ENCODE measurements at places on chromosomes 5 and 9.

GRCh38 chr5:1524799-1525623 lies 1.3 kb upstream of the LPCAT1 start:
- DNase-seq: no peak

DNA sequence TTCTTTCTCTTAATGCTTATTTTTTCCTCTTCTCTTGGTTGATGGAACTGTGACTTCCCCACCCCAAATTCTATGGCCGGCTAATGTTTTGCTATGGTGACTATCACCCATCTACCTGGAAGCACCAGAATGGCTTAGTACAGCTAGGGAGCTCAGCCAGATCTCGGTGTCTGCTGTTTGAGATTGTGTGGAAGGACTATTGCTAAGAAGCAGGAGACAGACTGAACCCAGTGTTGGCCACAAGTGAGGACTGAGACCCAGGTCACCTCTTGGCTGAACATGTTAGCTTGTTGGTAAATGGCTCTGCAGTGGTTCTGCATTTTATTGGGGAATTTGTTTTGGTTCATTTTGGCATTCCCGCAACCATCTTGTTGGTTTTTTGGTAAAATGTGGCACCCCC lies 2.7 kb downstream of the PRRC2B start:
- no peak for DNase-seq

GRCh38 chr5:139389701-139390638 lies at the start of gene MZB1:
Gene MZB1, minus strand, starts transcription at chr5:139389913. Its CDS starts 57 bp downstream, at chr5:139389856.
- DNase-seq: peak; percentile 13

- no peak for DNase-seq
These were observed 19.4 kb downstream of the YIPF5 start for GRCh38 chr5:144151026-144151425.

GRCh38 chr5:5739490-5739945 lies 317.0 kb downstream of the ICE1 start:
- DNase-seq: no peak

DNA sequence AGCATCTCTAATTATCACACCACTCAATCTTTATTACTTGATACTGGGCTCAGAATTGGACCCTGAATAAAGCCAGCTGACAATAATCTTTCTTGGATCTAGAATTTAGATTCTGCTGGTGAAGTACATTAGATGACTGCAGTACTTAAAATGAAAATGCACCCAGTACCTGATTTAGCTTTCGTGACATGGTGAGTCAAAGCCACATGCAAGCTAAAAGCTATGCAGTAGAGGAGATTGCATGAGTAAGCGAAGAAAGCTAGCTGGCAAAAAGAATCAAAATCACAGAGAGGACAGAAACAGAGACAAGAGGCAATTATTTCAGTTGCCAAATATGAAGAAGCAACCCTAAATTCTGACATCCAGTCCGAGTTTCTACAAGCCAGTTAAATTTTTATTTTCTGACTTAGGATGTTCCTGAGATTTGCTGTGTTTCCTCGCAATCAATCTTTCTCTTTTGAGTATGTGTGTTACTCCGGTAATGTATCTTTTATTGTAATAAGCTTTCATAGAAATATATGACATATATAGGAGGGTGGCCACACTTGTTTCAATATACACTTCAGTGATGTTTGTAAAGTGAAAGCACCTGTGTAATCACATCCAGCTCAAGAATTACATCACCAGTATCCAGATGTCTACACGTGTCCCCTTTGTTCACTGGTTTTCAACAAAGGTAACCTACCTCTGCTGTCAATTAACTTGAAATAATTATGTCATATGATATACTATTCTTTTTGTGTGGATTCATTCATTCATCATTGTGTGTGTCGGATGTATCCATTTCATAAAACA lies 101.7 kb downstream of the CDH18 start:
- DNase-seq: no peak

DNA sequence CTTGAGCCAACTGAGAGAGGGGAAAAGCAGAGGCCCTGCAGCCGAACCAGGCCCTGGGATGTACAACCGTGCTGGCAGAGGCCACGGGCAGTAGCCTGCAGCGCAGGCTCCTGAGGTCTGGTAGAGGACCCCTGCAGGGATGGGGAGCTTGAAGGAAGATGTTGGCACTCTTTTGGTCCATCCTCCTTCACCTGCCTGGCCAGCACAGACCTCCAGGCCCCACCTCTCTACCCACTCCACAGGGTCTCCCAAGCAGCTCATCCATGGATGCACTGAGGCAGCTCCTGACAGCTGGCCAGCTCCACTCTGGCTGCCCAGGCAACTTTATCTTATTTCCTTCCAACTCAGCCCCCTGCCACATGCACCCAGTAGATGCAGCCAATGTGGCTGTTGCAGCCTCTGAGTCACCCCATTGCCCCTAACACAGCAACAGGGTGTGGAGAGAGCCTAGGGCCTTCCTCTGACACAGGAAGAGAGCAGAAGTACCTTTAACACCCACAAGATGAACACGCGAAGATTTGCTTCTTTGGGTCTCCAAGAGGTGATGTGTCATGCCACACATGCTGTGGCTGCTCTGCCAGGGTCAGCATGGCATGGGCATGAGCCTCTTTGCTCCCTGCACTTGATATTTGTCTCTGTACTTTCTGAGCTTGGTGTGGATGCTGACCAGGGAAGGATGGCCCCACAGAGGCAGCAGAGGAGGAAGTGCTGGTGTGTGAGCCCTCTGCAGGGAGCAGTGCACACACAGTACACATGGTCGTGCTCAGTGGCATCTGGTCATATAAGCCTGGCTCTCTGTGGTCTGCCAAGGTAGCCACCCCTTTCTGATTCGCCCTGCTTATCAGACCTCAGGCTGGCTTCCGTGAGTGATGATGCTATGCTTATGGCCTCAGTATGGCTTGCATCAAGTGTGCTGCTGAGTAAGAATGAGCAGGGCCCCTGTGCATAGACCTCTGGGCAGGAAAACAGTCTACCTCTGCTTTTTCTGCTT lies 117.2 kb downstream of the NRG2 start:
- DNase-seq: no peak

- DNase-seq: no peak
These were observed 1232.0 kb upstream of the CDH18 start for GRCh38 chr5:21219966-21220365.

DNA sequence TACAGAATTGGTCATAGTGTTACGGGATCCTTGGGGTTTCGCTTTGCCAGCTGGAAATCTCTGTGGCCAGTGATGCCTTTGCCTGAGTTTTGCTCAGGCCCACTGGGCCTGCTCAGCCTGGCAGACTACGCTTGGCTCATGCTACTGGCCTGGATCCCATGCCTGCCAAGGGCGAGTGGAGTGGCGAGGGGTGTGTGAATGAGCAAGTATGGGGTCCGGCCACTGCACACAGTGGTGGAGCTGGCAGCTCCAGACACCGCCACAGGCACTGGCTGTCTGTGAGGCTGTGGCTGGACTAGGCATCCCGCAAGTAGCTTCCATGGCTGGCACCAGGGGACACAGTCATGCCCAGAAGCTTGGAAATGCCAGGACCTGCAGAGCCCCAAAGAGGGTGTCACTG lies 240.3 kb downstream of the ARRDC3 start:
- DNase-seq: no peak

DNA sequence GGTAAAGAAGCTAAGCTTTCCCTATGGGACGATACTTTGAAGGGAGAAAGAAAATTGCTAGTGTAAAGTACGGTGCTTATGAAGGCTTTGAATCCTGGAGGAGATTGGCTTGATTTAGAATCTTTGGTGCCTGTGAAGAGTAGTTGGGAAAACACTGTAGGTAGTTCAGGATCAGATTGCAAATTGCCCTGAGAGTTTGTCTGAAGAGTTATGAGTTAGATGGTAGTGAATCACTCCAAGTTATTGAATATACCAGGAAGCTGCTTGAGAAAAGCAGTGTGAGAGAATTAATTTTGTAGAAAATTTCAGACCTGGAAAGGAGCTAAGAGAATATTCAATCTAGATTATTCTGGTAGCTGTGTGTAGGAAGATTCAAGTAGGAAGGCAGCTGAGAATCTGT lies 11.5 kb downstream of the MAN2A1 start:
- no peak for DNase-seq

- DNase-seq: no peak
These were observed 1.1 kb downstream of the PTGER4 start for GRCh38 chr5:40680741-40681362.

GRCh38 chr9:75876999-75877640 lies 13.4 kb upstream of the PCSK5 start:
- DNase-seq: no peak

DNA sequence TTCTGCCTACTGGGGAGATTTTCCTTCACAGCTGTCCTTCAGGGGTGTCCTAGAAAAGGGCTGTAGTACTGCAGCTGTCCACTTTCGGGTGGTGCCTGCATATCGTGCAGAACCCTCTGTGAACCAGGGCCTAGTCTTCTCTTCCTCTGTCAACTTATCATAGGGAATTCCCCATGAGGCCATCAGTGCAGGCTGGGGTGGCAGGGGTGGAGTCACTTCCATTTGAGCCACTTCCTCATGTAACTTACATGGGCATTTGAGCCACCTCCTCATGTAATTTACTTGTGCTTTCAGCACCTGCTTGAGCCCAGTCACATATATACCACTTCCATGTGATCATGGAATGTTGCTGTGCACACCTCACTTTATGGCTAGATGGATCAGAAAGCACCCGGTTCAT lies 742.0 kb upstream of the RGMB start:
- no peak for DNase-seq

DNA sequence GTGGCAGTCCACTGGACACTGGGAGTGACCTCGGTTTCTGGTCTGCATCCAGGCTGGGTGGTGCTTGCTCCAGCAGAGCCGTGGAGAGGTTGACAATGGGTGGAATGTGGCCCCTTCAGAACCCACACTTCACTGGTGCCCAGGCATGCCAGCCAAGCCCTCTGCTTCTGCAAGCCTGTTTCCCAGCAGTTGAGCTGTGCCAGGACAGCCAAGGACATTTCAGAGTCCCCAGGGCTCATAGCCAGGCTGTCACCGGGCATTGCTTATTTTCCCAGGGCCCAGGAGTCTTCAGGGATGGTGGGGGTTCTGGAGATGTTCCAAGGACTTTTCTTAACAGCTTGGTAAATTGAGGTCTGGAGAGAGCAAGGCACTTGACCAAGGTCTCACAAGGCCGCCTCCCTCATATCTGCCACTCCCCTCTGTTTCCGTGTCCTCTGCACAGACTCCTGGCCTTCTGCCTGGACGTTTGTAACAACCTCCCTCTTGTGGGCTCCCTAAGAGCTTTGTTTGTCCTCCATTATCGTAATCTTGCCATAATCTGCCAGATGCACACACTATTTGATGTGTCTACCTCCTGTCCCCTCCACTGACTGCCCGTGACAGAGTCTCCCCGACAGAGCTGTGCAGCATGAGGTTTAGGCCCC lies 3.8 kb upstream of the NDST1 start:
- DNase-seq: no peak

DNA sequence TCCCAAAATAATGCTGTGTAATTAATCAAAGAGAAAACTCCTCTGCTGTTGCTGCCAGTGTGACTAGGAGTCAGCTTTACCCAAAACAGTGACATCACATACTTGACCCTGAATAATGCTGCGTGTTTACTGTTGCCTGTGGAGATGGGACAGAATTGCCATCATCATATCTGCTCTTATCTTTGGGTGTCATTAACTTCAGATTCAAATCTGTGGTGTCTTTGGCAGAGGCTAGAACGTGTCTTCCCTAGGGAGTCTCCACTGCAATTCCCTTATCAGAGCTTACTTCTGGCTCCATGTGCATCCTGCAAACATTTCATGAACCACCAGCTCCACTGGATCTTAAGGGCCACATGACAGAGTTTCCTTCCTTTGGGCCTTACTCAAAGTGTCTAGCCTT lies 88.9 kb upstream of the MRPS30 start:
- DNase-seq: no peak

GRCh38 chr9:38357350-38358114 lies 35.0 kb upstream of the ALDH1B1 start:
- DNase-seq: no peak

GRCh38 chr5:72661405-72661804 lies 154.2 kb upstream of the ZNF366 start:
- no peak for DNase-seq

DNA sequence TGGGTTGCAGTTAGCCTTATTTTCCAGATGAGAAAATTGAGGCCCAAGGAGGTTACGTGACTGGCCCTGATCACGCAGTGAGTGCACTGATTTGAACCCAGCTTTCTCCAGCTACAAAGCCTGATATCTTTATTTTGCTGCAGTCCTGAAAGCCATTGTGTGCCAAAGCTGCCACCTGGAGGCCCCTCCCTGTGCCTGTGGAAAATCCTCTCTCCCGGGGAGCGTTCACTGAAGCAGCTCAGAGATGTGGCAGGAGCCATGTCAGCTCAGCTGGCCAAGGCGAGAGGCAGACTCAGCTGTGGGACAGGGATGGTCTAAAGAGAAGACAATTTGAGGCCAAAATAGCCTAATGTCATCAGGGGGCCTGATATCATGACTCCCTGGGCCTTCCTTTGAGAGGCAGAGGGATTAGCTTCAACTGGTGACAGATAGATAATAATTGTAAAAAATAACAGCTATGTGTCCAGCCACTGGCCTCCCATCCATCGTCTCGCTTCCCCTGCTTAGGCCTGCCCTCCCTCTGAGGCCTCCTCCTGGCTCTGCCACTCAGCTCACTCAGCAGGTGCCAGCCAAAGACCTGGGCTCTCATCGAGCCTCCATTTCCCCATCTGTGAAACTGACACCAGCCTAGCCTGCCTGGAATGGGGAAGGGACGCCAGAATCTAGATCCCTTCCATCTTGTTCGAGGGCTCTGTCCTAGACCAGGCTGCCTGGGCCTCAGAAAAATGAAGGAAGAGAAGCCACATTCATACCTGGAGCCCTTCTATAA lies 74.3 kb upstream of the GGTA1 start:
- DNase-seq: no peak

- no peak for DNase-seq
These were observed 31.6 kb downstream of the NTNG2 start for GRCh38 chr9:132193227-132194124.

DNA sequence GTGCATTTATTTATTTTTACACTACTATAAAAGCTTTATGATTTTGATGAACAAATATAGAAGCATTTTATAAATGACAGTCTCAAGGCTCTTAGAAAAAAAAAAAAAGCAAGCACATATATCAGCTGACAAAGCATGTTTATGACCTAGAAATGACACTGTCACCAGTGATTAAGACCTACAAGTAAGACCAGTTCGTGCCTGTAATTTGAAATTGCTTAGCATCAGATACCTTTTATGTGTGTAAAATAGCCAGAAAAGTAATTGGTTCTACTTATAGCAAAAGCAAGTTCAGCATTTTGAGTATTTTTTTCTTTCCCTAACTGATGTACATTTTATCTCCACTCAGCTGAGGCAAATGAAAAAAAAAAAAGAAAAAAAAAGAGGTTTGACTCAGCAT lies 808.4 kb downstream of the CDH18 start:
- no peak for DNase-seq

GRCh38 chr9:134545215-134545542 lies 96.4 kb upstream of the COL5A1 start:
- DNase-seq: no peak

- no peak for DNase-seq
These were observed 89.5 kb downstream of the CDH10 start for GRCh38 chr5:24555229-24555628.

- DNase-seq: no peak
These were observed 431.6 kb downstream of the SH3GL2 start for GRCh38 chr9:18010492-18010891.

DNA sequence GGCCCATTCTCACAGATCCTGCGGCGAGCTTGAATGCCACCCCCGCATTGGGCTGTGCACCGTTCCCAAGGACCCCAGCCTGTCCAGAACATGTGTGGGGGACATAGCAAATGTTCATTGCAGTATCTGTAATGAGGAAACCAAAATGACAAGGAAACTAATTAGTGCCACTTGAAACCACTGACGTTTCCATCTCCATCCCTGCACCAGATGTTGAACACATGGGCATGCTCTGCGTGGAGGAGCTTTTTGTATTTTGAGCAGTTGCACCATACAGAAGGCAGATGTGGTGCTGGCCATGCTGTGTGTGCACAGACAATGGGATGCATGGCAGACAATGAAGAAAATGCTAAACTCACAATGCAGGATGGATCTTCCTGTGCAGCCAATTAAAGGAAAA lies 437.7 kb downstream of the SEMA5A start:
- no peak for DNase-seq
